Fibroblast of skin of back (primary cell): ENCODE measurements at places on chromosomes 11 and 22.

DNA sequence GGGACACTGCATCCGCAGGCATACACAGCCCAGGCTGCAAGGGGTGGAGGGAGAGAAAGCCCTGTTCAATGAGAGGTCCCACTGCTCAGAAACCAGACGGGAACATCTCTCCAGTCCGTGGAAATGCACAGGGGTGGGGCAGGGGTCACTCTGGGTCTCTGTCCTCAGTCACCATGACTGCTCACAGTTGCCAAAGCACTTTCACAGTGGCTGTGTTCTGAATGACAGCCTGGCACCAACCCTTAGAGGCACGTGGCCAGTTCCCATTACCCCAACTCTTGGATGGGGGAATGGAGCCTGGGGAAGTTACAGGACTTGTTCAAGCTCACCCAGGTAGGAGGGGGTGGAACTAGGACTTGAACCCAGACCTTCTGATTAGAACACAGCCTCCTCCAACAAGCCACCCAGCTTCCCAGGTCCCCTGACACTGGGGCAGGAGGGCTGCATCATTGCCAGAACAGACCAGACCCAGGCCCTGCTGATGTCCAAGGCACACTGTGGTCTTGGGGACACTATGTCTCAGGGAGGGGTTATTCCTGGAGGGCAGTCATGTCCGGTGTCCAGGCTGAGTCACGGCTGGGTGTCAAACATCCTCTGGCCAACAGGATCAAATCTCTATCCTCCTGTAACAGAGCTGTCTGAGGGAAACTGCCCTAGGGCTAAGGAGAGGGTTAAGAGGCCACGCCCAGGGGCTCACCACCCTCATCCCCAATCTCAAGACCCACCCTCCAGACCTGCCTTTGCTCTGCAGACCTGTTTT is 8.2 kb downstream of the ZNF70 start:
- no peak for DNase-seq

DNA sequence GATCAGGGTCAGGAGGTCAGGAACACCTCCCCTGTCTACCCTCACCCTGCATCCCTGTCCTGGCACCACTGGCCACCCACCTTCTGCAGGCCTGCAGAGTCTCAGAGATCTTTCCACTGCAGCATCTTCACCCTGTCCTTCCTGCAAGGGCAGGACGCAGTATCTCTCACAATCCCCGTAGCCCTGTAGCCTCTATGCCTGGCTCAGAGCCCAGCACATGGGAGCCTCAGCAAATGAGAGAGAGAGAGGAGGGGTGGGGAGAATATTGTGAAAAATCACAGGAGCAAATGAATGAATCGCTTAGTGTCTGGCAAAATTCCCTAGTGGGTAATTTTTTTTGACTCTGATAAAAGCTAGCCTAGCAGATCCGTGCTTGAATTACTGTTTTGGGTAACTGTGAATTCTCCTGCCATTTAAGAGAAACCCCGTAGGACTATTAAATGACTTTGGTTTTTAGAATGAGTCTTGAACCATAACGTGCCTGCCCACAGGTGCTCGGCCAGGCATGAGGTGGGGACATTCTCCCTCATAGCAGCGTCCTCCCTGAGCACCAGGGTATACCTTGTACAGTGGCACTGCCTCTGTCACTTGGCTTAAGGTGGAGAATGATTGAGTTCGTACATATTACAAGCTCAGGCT is 91.5 kb downstream of the MORC2 start:
- DNase-seq, result no peak

DNA sequence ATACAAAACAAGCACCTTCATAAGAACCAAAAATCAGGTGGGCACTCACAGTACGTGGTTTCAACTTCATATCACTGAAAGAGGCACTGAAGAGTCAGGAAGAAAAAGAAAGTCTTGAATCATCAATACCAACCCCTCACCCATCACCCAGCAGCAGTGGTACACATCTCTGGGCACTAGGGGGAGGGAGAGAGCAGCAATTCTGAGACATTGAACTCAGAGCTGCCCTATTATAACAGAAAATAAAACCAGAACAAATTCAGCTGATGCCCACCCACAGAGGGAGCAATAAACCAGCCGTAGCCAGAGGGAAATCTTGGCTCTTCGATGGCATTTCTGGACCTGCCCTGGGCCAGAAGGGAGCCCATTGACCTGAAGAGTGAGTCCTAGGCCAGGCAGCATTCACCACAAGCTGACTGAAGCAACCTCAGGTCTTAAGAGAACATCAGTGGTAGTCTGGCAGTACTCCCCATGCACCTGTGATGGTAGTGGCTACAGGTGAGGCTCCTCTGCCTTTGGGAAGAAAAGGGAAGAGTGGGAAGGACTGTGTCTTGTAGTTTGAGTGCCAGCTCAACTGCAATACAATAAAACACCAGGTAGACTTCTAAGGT is 42.2 kb upstream of the FAM181B start:
- peak; percentile 60 for DNase-seq

DNA sequence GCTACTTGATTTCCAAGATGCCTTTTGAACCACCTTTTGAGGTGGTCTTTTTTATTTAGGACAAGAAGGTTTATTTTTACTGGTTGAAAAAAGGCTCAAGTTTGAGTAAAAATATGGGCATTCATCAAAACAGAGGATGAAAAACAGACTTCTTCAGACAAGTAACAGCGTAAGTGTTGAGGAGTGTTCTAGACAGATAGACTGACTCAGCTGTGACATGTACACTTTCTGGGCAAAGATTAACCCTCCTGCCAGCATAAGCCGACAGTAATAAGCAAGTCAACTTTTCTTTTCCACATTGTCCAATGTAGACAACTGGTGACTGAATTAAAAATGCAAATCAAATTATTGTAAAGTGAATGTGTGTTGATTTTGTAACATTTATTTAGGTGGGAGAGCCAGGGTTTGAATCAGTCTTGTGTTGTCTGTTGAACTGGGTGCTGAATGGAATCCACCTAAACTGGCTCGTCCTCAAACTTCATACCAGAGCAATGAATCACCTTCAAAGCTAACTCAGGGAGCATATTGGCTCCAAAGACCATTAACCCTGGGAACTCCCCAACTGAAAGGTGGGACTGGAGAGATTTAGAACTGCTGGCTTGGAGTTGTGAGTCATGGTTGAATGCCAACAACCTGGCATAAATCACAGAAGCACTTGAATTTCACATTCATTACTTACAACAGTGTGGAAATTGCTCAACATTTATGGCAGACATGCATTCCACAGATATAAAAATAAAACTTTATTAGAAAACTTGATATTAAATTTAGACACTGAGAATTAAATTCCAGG is 377.0 kb downstream of the ETS1 start:
- peak; percentile 97 for DNase-seq

DNA sequence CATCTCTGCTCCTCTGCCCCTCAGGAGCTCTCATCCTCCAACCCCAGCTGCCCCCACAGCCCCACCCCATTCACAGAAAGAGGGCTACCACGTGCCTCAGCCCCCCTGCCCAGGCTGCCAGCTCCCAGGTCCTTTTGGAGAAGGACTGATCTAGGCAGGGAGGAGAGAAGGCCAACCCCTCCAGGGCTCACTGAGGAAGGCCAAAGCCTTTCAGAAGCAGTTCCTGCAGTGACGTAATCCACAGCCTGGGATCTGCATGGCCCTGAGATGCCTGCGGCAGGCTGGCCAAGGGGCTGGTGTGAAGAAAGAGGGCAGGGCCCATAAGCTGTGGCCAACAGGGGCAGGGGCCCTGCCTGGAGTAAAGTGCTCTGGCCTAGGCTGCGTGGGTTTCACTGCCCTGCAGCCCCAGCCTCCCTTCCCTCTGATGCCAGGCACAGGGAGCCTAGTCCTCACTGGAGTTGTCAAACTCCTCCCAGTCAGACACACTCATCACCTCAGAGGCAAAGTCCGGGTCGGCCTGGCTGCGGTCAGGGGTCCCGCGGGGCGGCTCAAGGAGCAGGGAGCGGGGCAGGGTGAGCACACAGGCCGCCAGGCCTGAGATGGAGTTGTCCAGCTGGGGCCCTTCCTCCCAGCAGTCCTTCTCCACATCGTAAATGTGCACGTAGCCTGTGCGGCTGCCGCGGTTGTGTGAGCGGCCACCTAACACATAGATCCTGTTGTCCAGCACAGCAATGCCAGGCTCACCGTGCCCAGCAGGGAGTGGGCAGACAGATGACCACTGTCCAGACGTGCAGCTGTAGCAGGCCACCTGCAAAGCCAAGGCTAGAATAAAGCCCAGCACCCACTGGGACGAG is 4.2 kb upstream of the SCARF2 start:
- DNase-seq, result no peak

GRCh38 chr11:59292611-59293010 is 66.1 kb upstream of the OR5AN1 start:
- DNase-seq, result no peak
